Esophagus muscularis mucosa (tissue), 4 donors: ENCODE measurements at places on chromosomes 2 and 18. TPM values are rescaled to one million over a fixed set of nuclear protein-coding genes. Genes with fewer than 3 reads are reported as not detected.
A peak's percentile ranks its signal among the peaks of the same experiment; 100 is the strongest.

- no peak for DNase-seq
Observed at GRCh38 chr18:76581261-76581660, 86.2 kb upstream of the ZNF516 start.

GRCh38 chr2:117349687-117350086 is 464.8 kb upstream of the DDX18 start:
- no peak for DNase-seq

GRCh38 chr2:50651676-50652075 is 380.3 kb downstream of the NRXN1 start:
- no peak for DNase-seq

GRCh38 chr2:39851651-39852110 is 72.6 kb upstream of the THUMPD2 start:
- DNase-seq, result no peak

DNA sequence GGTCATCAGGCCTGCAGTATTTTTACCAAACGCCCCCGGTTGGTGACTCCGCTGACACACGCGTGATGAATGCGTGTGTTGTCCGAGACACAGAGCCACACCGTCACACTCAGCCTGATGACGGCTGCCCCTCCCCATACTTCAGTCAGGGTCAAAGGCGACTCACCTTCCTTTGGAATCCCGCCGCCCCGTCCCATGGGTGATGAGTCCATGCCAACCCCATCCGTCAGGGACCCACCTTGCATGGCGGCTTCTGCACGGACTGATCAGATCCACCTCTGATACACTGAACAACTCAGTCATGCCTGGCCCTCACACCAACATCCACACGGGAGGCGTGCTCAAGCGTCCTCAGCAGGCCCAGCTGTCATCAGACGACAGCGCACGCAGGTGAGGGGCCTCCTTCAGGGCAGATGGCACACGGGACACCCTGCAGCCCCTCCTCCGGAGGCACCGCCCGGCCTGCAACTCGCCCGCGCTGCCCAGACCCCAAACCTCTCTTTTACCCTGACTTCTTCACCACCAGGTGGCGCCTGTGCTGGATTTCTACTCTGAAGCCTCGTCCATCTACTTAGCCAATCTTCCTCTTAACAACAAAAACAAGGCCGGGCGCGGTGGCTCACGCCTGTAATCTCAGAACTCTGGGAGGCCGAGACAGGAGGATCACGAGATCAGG is 89.2 kb downstream of the ZNF516 start:
- DNase-seq, result no peak

DNA sequence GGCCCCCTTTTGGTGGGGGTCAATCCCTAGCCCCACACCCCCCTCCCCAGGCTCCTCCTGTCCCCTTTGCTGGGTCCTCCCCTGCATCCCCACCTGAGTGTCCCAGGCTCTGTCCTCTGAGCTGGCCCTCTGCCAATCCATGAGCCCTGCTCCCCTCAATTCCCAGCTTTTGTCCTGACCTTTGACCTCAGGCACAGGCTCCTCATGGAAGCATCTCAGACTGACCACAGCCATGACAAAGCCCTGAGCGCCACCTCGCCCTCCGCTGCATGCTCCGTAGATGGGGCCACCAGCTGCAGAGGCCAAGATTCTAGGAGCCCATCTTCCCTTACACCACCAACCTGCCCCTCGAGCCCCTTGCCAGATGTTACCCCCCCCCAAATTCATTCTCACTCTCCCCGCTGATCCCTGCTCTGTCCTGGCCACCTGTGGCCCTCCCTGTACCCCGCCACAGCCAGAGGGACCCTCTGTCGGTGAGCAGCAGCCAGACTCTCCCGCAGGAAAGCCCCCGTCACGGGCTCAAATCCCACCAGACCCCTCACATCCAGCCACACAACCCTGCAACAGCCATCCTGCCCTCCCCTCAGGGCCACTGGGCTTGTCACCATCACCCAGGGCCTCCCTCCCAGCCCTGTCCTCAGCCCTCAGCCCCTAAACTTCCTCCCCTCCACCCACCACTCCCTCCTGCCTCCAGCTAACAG is 206.0 kb downstream of the MGAT5 start:
- no peak for DNase-seq

Gene DAPL1
- total RNA-seq, result not detected

- DNase-seq, result no peak
Observed at GRCh38 chr2:200600549-200601225, 14.9 kb downstream of the AOX1 start.

DNA sequence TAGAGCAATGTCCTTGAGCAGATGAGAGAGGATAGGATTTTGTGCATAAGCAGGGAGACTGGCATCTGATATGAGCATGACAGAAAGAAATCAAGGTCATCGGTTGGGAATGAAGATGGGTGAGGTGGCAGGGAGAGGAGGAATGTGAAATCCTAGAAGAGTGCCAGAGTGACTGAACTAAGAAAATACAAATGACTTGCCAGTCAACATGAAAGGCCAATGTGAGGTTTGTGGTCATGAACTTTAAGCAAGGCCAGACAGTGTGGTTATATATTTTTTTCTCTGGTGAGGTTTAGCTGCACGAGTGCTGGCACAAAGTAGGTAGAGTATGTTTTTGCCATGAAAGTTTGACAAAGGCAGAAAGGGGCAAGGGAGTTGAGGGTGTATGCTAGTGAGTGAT is 21.2 kb downstream of the QPCT start:
- peak; percentile 29 for DNase-seq

DNA sequence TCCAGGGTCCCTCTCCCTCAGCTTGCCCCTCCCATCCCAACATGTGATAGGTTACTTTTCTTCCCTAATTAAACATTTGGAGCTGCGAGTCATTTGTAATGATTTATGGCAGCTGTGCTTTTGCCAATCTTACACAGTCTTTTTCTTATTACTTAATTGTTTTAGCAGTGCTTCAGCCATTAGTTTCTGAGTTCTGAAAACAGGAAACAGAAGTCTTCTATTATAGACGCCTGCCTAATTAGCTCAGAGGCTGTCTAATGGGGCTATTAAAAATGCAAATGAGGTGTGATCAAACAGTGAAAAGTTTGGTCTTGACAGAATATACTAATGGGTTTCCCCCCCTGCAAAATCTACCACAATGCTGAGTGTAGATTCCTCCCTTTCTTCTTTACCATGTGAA is 388.3 kb upstream of the CELF4 start:
- no peak for DNase-seq

- no peak for DNase-seq
Observed at GRCh38 chr18:48572402-48573126, 33.7 kb downstream of the CTIF start.

- peak; percentile 89 for DNase-seq
Observed at GRCh38 chr2:60262178-60262577, 291.3 kb downstream of the BCL11A start.

DNA sequence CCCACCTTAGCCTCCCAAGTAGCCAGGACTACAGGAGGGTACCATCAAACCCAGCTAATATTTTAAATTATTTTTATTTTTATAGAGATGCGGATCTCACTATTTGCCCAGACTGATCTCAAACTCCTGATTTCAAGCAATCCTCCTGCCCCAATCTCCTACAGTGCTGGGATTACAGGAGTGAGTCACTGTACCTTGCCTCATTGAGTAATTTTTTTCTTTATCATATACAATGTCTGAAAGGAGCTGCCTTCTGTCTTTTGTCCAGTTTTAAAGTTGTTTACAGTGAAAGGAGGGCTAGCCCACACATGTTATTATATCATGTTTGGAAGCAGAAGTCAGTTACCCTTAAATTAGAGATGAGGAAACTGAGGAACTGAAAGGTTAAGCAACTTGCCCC is 32.5 kb downstream of the PRKRA start:
- DNase-seq, result no peak

DNA sequence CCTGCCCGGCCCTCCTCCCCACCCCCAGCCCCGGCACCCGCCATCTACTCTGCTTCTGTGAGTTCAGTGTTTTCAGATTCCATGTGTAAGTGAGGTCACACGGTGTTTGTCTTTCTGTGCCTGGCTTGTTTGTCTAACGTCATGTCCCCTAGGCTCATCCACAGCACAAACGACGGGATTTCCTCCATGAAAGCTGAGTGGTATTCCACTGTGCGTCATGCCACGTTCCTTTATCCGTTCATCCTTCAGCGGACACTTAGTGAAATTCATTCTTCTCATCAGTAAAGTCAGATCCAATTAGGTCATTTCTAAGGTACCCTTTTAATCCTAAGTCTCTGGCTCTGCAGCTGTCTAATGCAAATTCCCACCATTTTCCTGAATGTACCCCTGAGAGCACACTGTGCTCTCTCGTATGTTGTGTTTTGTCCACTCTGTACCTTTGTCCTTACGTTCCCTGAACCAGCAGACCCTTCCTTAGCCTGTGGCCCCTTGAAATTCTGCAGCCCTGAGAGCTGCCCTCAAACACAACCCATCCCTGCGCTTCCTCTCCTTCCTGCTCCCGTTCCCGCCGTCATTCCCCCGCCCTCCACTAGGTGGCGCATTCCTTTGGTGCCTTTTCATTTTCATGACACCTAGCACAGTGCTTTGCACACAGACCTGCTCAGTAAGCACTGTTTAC is 44.1 kb downstream of the TRAPPC12 start:
- no peak for DNase-seq

- no peak for DNase-seq
Observed at GRCh38 chr2:84302513-84303412, 156.3 kb downstream of the SUCLG1 start.

Gene CDK15
- 3.9 TPM for total RNA-seq

GRCh38 chr18:14025306-14025940 is 106.8 kb downstream of the ZNF519 start:
- DNase-seq, result no peak

DNA sequence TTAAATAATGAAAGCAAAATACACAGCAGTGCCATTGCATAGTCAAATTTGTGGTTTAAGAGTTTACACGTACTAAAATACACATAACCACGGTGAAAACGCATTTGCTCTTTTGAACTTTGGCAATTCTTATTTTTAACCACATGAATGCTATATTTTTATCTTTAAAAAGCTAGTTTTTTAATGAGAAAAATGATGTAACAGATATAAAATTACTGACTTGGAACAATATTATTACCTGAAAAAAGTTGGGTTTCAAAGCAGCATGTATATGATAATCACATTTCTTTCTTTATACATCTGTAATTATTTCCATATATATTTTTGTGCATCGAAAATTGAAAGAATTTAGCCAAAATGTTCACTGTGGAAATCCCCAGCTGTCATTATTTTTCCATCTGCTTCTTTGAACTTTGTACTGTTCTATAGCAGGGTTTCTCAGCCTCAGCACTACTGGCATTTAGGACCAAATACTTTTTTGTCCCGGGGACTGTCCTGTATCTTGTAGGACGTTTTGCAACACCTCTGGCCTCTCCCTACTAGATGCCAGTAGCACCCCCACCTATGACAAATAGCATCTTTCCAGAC is 75.9 kb upstream of the CAB39 start:
- no peak for DNase-seq

Gene SLC16A14
- 2.6 TPM for total RNA-seq

DNA sequence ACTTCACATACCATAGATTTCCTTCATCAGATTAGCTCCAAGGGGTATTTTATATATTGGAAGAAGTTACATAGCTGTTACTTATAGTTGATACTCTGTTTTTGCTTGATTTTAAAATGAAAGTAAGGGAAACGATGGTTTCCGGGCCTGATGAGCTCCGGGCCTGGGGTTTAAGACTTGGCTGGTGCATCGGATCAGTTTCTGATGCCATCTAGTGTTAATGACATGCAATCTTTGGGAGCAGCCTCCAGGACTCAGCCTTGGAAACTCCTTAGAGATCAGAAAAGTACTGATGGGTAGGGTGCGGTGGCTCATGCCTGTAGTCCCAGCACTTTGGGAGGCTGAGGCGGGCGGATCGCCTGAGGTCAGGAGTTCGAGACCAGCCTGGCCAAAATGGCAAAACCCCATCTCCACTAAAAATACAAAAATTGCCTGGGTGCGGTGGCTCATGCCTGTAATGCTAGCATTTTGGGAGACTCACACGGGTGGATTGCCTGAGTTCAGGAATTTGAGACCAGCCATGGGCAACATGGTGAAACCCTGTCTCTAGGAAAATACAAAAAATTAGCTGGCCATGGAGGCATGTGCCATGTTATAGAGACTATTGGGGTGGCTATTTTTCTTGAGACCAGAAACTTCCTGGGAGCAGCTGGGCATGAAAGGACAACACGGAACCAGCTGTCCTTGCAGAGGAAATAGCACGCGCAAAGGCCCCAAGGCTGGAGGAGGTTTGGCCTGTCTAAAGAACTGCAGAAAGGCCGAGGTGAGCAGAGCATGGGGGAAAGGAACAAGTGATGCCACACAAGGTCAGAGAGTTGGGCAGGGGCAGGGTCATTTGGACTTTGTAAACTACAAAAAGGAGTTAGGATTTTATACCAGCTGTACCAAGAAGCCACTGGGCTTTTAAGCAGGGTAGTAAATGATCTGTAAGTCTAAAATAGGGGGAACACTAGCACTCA is 46.9 kb upstream of the CNOT11 start:
- no peak for DNase-seq

DNA sequence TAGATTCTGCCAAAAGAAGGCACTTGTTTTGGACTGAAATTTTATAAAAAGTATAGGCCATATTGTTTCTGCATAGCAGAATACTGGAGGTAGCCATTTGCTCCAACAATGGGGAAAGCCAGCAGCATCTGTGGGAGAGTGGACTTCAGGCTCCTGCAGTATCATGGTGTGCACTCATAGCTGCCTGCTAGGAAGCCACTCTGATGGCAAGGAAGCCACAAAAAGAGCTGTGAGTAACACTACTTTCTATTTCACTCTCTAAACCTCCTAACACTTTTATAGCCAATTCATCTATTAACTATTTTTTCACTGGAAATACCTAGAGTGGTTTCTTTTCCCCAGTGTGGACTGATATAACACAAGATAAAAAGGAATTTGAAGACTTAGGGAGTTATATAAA is 144.4 kb upstream of the KCNJ3 start:
- no peak for DNase-seq

- no peak for DNase-seq
Observed at GRCh38 chr2:45919160-45919650, 267.7 kb downstream of the PRKCE start.

DNA sequence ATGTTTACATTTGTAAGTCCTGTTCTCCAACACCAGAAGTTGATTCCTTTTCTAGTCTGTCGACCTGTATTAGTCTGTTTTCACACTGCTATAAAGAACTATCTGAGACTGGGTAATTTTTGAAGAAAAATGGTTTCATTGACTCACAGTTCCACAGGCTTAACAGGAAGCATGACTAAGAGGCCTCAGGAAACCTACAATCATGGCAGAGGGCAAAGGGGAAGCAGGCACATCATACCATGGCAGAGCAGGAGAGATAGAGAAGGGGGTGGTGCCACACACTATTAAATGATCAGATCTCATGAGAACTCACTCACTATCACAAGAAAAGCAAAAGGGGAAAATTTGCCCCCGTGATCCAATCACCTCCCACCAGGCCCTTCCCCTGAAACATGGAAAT is 112.8 kb upstream of the MAP3K20 start:
- DNase-seq, result no peak

Gene PASK
- total RNA-seq, result 1.5 TPM

GRCh38 chr18:47901624-47902362 is 28.7 kb downstream of the SMAD2 start:
- no peak for DNase-seq

GRCh38 chr2:119491776-119492525 is 32.3 kb downstream of the SCTR start:
- peak; percentile 81 for DNase-seq

Gene SKOR2
- total RNA-seq, result not detected

Gene FNDC4
- 10.9 TPM for total RNA-seq

GRCh38 chr18:55838841-55839240 is 250.8 kb upstream of the TCF4 start:
- DNase-seq, result no peak

Gene DES
- 21,970 TPM for total RNA-seq

Gene IL37
- not detected for total RNA-seq

Gene DNER
- total RNA-seq, result 5.3 TPM
